NCI-H774 (cell line): ENCODE measurements at places on chromosomes 2 and 18.

DNA sequence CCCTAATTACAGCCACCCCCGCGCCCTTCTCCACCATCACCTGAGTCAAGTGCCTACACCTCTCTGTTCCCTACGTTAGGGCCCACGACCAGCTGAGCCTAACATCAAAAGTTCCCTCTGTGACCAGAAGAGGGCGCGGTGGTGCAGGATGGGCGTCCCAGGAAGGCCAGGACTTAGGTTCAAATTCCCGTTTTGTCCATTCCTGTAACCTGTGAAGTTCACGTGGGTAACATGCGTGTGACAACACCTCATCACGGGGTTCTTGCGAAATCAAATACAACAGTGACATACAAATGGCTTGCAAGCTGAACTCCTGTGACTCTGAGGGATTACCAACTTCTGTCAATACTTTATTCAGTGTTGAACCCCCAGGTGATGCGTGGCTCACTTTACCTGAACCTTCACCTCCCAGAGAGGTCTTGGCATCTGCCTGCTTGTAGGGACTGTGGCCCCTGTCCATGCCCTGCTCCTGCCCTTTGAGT is 207.9 kb downstream of the ARL4C start:
- peak; percentile 62 for DNase-seq

DNA sequence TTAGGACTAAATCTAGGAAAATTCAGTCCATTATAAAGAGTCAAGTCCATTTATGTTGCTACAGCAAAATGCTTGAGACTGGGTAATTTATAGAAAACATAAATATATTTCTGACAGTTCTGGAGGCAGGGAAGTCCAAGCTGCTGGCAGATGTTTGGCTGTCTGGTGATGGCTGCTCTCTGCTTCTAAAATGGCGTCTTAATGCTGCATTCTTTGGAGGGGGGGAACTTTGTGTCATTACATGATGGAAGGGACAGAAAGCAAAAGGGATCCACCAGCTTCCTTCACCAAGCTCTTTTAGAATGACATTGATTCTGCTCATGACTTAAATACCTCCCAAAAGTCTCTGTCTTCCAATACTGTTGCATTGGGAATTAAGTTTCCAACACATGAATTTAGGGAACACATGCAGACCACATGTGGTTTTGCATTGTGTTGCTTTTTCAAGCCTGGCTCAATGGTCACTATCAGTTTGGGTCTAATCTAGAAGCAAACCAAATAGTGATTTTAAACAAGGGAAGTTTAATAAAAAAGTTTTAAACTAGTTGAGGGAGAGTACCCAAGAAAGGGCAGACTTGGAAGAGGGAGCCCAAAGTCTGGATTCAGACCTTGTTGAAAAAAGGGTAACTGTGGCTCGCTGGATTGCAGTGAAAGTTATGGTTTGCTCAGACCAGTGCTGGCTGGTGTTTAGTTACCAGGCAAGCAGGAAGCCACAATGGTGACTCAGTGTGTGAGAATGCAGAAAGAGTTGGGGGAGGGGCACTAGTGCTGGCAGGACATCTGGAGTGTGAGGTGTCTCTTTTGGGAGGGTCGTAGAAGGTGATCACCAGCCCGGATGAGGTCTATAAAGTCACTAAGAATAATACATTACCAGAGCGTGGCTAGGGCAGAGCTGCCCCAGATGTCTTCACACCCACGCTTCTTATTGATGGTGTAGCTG is 30.8 kb downstream of the C18orf54 start:
- DNase-seq: no peak

DNA sequence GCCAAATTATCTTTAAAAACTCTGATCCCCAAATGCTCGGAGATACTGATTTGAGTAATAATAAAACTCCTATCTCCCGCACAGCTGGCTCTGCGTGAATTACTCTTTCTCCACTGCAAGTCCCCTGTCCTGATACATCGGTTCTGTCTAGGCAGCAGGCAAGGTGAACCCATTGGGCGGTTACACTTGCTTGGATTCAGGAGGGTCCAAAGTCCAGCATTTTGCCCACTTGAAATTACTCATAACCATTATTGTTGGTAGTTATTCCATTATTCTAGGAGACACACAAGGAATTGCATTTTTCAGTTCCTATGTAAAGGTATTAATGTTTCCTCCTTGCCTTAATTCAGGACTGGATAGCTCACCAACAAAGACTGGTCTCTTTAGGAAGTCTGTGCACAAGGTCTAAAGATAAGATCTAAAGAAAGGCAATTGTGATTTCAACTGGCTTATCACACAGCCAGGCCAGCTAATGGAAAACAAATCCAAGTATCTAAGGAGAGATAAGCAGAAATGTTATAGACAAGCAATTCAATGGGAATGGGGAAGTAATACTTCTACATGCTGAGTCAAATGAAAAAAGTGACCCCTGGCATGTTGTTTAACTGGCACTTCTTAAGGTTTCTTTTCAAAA is 23.2 kb upstream of the NPC1 start:
- DNase-seq: no peak

DNA sequence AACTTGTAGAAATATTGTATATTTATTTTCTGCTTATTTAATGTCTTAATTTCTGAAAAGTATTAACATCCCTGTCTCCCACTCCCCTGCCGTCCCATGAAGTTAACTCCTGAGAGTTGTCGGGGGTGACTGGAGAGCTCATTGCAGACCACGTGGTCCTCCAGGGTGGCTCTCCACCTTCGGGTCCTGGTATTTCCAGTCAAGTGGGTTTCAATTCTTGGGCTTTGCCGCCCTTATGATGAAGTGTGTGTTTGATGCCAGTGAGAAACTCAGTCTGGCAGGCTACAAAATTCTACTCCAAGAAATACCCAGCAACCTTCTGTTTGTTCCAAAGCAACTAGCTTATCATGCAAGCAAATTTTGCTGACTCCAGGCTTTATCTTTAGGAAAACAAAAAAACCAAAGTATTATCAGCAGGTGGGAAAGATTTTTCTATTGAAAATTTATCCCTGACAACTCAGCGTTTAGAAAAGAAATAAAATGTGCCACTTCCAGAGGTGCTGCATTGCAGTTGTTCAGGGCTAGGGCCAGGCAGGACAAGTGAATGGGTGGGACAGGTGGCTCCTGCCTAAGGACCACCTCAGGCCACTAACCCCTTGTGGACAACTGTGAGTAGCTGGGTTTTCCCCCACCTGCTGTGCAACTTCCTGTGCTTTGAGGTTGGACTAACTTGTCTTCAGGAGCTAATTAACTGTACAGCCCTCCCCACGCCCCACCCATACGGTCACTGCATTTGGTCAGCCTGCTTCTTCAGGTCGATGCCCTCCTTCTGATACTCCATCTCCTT is 46.6 kb downstream of the BCL2L11 start:
- no peak for DNase-seq

DNA sequence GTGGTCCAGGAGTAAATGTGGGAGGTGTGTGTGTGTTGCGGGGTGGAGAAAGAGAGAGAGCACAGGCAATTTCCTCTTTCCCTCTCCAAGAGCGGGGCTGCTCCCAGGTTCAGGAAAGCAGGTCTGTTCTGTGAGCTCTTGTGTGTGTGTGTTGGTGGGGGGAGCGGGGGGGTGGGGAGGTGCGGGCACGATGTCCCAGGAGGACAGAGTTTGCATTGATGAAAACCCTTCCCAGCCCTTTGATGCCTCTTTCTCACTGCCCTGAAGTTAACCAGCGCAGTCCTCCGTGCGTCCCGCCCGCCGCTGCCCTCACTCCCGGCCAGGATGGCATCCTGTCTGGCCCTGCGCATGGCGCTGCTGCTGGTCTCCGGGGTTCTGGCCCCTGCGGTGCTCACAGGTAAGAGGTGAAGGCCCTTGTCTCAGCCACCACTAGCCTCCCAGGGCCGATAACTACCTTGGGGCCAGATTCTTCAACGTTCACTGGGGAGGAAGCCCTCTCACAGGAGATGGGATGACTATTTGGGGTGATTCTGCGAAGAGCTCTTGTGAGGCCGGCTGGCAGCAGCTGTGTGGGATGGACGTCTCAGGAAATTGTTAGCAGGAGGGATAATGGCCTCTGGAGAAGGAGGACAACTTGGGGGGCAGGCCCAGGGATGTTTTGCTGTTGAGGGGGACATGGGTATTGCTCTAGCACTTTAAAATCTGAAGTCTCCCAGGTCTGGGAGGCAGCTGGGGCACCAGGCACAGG is at the start of gene SNORC:
TSS of gene SNORC (plus strand) at position 247 of the 748 bp plus-strand sequence. CDS start at position 325, 78 bp downstream.
- DNase-seq: no peak
